ENCODE measurements at places on chromosomes 5 and 9.

GRCh38 chr5:108516785-108517184, 134.9 kb upstream of the FBXL17 start:
- no peak for DNase-seq

GRCh38 chr5:142287096-142287972, 37.5 kb downstream of the SPRY4 start:
- no peak for DNase-seq

DNA sequence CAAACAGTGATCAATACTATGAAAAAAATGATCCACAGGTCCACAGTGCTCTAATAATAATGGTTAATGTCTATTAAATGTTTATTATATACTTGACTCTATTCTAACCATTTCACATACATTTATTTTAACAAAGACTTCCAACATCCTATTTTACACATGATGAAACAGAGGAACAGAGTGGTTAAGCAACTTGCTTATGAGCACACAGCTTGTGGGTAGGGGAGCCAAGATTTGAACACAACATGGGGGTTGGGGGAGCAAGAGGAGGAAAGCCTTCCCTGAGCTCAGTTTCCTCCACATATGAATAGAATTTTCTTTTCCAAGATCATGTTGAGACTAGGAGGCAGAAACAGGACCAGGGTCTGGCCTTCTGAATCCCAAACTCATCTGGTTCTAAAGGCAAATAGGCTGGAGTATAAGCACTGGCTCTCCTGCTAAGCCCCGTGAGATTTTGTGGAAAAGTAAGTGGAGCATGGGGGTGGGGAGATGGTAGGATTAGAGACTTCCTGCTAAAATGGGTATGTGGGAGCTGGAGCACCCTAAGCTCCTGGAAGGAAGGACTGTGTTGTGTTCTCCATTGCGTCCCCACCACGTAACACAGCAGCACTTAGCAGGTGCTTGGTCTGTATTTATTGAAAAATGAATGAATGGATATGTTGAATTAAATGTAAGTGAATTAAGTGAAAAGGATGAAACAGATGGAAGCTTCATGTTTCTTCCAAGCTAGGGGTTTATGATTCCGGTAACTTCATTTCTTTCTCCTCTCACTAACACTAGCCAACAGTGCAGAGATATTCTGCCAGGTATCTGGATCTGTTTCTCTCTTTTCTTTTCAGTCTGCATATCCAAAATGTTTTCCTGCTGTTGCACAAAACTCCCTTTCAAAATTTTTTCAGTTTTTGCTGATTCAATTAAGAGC, 26.9 kb upstream of the GALNT10 start:
- DNase-seq: no peak

DNA sequence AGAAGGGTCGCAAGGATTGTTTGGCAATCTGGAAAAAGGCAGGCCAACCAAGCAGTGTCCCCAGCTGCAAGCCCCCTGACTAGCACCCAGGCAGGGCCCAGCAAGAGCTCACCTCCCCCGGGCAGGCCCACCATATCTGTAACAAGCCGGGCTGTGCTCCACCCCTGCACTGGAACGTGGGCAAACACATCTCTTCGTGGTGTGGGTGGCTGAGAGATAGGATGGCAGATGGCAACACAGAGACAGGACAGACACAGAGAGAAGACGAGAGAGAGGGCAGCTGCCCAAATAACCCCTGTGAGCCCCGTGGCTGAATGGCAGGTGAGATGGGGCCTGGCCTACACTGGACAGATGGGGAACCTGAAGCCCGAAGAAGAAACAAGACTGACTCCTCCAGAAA, 9.4 kb downstream of the BBLN start:
- DNase-seq: no peak

- DNase-seq: no peak
These were observed 98.9 kb downstream of the DAB2IP start for GRCh38 chr9:121750259-121750714.

DNA sequence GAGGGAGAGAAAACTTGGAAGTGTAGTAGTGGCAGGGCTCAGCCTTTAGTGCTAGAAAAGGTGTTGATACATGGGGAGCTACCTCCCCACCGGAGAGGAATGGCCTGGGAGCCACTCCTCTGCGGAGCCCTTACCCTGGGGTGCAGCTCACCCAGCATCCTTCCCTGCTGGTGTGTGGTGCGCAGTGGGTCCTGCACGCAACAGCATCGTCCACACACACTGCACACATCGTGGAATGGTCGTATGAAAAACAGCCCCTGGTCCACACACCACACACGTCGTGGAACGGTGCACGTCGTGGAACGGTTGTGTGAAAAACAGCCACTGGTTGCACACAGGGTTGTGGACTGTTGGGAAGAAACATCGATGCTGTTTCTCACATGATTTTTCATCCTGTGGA, 16.1 kb upstream of the AHRR start:
- DNase-seq: no peak

DNA sequence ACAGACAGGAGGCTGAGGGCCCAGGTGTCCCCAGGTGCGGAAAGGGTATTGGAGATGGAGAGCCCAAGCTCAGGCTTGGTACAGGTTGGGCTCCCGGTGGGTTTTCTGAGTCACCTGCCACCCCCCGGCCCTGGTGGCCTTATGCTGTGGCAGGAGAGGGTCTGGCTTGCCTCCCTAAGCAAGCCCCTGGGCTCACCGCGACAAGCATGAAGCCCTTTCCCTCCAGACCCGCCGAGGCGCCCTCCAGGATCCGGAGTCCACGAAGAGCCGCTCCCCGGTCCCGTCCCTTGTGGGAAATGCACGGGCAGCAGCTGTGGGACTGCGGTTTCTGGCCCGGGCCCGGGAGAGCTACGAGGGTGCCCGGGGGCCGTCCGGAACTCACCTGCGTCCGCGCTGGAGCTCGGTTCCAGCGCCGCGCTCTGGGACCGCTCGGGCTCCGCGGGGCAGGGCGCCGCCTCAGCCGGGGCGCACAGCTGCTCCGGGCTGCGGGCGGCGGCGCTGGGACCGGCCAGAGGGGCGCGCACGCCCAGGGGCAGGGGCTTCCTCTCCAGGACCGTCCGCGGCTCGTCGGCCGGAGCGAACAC, 757 bp downstream of the SAPCD2 start:
- no peak for DNase-seq

GRCh38 chr5:137995749-137996128, 37.1 kb downstream of the FAM13B start:
- no peak for DNase-seq

DNA sequence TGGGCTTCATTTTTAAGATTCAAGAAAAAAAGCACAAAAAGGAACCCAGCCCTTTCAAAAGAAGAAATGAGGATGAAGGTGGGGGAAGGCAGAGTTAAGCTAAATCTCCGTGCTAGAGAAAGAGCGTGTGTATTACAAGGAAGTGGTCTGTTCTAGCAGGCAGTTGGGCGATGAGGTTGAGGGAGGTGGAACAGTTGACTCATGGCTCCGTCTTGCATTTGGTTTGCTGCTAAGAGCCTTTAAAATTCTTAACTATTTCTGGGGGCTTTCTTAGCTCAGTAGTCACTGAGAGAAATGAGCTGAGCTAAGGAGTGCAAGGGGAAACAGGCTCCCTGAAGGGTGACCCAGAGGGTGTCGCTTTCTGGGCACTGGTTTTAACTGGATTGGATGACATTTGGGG, 117.4 kb downstream of the GCNT1 start:
- peak; percentile 54 for DNase-seq

DNA sequence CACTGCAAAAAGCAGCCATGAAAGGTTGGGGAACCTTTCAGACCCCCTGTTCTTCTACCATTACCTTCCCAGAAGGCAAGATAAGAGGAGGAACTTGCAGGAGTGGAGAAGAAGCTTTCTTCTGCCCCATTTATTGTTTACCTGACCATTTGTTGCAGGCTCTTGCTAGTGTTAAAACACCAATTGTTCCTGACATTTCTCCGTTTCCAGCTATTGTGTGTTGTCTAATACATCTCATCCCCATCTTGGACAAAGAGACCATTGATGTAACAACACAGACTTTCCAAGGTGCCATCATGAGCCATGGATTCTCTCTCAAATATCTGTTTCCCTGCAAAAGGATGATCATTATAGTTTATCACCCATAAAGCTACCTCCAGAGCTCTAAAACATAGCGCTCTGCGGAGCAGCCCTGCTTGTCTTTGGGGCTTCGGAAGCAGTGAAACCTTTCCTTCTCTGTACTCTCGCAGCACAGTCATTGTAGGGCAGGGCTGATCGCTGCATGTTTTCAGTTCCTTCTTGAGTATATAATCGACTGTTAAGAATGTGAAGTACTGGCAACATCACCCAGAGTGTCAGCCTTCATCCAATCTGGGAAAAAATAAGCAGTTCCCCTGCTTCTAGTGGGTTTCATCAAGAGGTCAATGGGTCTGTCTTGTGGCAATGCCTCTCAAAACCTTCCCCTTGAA, 680.0 kb downstream of the SEMA5A start:
- DNase-seq: no peak

DNA sequence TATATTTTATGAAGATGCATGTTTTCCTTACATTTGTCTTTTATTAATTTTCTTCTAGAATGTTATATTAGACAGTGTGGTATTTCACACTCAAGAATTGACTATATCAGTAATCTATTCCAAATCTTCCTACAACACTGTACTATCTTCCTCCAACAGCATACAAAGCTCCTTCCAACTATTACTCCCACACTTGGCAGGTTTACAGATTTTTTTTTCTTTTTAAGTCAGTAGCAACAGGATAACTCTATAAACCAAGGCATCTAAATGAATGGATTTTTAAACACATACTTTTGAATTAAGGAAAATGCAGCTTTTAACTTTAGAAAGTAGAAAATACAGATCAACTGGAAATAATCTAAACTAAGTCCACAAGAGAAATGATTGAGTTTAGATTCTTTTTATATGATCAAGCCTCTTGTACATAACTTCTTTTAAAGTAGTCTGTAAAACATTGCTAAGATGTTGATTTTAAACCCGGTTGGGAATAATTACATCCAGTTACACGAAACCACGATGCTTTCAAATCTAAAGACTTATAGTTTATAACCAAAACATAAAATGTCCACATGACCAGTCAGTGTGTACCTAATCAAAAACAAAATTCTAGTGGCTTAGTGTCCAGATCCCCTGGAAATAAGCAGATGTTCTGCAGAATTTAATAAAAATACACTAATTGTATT, 281.6 kb downstream of the ADAMTS6 start:
- no peak for DNase-seq

DNA sequence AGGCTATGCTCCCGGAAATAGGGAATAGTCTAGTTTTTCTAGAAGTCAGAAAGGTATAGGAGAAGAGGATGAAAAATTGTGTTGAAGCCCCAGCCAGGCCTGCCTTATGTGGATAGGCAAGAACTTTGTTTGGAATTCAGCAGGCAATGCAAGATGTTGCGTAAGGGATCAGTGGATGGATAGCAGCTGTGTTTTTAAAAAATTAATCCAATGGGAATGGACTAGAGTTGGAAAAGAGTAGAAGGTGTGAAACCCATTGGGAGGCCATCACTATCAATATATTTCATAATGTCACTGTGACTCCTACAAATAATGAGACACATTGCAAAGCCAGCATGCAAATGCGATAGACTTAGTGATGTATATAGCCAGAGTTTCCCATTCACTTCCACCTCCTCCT, 281.9 kb downstream of the MARCHF11 start:
- no peak for DNase-seq

DNA sequence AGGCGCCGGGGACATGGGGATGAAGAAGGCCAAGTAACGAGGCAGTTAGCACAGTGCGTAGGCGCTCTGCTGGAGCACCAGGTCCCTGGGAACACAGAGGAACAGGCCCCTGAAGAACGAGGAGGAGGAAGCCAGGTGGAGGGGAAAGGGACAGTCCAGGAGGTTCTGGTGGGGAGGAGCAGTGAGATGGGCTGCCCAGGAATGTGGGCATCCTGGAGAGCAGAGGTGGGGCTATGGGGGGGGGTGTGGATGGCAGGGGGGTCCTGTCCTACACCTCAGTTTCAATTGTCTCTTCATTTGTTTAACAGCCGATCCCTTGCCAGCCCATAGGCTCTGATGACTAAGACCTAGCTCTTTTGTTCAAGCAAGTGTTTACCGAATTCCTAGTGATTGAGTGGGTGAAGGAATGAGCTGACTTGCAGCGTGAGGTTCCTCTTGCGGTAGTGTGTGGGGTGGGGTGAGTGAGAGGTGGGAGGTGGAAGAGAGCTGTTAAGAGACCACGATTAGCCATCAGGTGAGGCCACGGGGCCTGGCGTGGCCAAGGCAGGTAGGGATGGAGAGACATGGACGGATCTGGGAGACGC, 8.4 kb upstream of the PHYHD1 start:
- no peak for DNase-seq

DNA sequence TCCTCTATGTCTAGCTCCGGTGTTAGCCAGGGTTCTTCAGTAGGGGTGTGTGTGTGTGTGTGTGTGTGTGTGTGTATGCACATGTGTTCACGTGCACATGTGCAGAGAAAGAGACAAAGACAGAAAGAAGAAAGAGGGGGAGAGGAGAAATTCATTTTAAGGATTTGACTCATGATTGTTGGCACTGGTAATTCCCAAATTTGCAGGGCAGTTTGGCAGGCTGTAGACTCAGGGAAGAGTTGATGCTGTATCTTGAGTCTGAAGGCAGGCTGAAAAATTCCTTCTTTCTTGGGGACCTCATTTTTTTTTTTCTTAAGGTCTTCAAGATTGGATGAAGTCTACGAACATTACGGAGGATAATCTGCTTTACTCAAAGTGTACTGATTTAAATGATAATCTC, 335.7 kb downstream of the NSG2 start:
- DNase-seq: no peak

DNA sequence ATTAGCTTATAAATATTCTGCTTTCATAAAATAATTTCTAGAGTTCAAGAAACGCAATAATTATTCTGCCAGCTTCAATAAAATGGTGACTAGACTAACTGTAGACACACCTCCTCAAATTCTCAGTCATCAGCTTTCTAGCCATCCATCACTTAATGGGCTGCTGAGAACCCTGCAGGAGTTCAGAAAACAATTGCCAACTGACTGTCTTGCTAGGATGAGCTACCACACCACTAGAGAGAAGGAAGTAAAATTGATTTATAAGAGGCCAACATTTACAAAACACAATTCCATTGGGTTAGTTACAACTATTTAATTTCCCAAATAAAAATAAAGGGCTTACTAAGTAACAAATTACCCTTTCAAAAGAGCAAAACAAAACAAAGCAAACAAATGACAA, 126.5 kb upstream of the PAPPA start:
- no peak for DNase-seq

DNA sequence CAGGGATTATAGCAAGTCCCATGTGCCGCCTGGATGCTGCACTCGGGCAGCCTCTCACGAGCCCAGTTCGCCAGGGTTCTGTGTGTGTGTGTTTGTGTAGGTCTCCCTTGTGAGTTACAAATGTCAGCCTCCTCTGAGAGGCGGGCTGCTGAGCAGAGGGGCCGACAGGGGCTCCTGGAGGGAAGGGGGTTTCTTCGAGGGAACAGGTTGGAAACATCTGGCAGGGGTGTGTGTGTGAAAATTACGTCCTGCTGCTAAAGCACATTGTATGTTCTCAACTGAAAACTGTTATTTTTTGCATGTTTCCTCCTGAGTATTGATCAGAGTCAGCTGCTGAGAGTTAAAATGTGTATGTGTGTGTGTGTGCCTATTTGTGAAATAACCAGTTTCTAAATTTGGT, 9.7 kb downstream of the GALNT10 start:
- DNase-seq: no peak

DNA sequence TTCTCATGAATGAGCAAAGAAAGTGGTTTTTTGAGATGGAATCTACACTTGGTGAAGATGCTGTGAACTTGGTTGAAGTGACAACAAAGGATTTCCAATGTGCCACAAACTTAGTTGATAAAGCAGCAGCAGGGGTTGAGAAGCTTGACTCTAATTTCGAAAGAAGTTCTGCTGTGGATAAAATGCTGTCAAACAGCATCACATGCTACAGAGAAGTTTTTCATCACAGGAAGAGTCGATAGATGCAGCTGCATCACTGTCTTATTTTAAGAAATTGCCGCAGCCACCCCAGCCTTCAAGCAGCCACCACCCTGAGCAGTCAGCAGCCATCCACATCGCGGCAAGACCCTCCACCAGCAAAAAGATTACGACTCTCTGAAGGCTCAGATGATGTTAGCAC, 78.6 kb downstream of the TRIO start:
- DNase-seq: no peak

Data from T-helper 2 cell (primary cell).